Neural crest cell (in vitro differentiated cells): ENCODE measurements at places on chromosomes 1 and 21. TPM values are rescaled to one million over a fixed set of nuclear protein-coding genes. Genes with fewer than 3 reads are reported as not detected.

PRR9 gene
- not detected in 2 replicates for total RNA-seq

SPRR5 gene
- total RNA-seq: not detected in 2 replicates

COA7 gene
- total RNA-seq: 35.0 and 38.9 TPM in 2 replicates

GCSAML gene
- not detected in 2 replicates for total RNA-seq

SIKE1 gene
- total RNA-seq: 65.0 and 65.7 TPM in 2 replicates

MMEL1 gene
- total RNA-seq: 0.51 and 0.84 TPM in 2 replicates

DNA sequence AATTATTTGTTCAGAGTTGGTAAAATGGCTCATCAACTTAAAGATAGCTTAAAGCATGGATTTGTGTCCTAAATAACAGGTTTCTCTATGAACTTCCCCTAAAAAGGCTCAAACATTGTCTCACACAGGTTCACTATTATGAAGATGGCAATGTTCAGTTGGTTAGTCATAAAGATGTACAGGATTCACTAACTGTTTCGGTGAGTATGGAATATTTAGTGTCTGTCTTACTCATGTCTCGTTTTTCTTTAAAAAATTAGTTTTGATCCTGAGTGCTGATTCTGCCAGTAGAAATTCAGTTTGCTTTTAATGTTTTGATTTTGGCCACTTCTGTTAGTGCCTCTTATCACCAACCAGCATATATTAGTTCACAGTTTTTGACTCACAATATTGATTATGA is 7.5 kb upstream of the MOV10 start:
- no peak overlapping the region for H3K27ac ChIP-seq
- peaks cover 16% of the 10 kb centered on the region for H3K36me3 ChIP-seq
- H3K27me3 ChIP-seq: no peaks in the 10 kb centered on the region
- no peak overlapping the region for H3K4me3 ChIP-seq
- H3K4me1 ChIP-seq: no peaks in the 10 kb centered on the region

GRCh38 chr1:94284476-94284875 is 47.1 kb upstream of the ARHGAP29 start:
- H3K4me3 ChIP-seq: no peak overlapping the region
- H3K4me1 ChIP-seq: no peaks in the 10 kb centered on the region
- peaks cover 10% of the 10 kb centered on the region for H3K27me3 ChIP-seq
- DNase-seq: no peak

- H3K4me1 ChIP-seq: peaks cover 16% of the 10 kb centered on the region
- DNase-seq: no peak
- H3K36me3 ChIP-seq: no peaks in the 10 kb centered on the region
- H3K27ac ChIP-seq: peak overlapping the region; percentile 38
Measured at GRCh38 chr1:247468481-247469140, 10.7 kb upstream of the OR2B11 start.

DNA sequence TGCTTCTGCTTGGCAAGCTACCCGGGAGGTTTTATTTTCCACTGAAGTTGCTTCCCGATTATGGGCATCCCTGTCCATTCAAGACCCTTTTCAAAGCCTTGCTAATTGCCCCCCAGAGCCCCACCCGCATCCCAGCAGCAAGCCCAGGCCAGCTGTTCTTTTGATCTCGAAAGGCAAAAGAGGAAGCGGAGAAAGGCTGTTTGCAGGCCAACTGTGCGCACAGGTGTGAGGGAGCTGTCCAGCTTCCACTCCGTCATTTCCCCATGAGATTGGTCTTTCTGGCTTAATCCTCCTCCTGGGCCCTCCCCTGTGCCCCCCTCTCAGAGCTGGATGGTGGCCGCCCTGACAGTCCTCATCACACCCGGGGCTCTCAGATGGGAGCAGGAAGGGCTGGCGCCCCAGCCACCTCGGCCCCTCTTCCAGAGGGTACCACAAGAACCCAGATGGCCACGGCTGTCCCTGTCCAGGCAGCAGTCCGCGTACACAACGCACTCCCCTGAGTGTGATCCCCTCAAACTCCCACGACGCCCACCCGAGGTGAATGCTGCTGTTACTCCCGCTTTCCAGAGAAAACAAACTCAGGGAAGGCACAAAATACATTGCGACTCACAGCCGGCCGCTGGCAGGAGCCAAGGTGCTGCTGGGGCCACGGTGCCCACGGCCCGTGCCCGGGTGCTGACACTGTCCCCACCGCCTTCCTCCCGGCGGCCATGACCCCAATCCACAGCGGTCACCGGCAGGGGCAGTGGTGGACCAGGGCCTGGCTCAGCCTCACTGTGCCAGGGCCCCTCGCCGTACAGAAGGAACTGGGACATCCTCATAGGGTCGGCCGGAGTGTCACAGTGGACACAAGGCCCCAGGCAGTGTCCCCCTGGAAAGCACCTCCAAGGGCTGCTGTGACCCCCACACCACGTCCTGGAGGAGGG is 121.9 kb downstream of the CRYAA start:
- no peak overlapping the region for H3K27ac ChIP-seq
- no peak overlapping the region for H3K4me3 ChIP-seq
- DNase-seq: no peak
- no peaks in the 10 kb centered on the region for H3K27me3 ChIP-seq

DNA sequence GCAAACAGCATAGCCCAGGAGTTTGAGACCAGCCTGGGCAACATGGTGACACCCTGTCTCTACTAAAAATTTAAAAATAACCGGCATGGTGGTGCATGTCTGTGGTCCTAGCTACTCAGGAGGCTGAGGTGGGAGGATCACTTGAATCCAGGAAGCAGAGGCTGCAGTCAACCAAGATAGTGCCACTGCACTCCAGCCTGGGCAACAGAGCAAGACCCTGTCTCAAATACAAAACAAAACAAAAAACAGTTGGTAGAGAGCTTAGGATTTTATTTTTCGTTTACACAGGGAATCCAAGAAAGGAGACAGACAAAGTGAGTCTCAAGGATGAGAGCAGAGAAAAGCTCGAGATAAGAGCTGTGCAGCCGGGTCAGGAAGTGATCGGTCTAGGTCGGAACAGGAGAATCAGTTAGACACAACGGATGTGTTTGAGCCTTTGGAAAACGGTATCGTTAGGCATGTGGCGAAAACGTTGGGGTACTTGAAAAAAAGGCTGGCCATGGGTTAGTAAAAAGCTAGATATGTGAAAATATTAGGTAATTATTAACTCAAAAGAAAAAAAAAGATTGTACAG is 1.7 kb upstream of the MIB2 start:
- H3K4me3 ChIP-seq: peak overlapping the region; percentile 98
- no peaks in the 10 kb centered on the region for H3K27me3 ChIP-seq
- peaks cover 29% of the 10 kb centered on the region for H3K4me1 ChIP-seq
- DNase-seq: no peak
- no peak overlapping the region for H3K27ac ChIP-seq

GRCh38 chr1:154796303-154796892 is 73.7 kb downstream of the KCNN3 start:
- H3K27ac ChIP-seq: no peak overlapping the region
- H3K36me3 ChIP-seq: no peaks in the 10 kb centered on the region
- DNase-seq: no peak
- H3K4me3 ChIP-seq: no peak overlapping the region

- H3K36me3 ChIP-seq: peaks cover 6% of the 10 kb centered on the region
- H3K27me3 ChIP-seq: no peaks in the 10 kb centered on the region
- no peak overlapping the region for H3K27ac ChIP-seq
- peaks cover 45% of the 10 kb centered on the region for H3K4me1 ChIP-seq
Measured at GRCh38 chr1:95017775-95018174, 55.0 kb downstream of the ALG14 start.

DNA sequence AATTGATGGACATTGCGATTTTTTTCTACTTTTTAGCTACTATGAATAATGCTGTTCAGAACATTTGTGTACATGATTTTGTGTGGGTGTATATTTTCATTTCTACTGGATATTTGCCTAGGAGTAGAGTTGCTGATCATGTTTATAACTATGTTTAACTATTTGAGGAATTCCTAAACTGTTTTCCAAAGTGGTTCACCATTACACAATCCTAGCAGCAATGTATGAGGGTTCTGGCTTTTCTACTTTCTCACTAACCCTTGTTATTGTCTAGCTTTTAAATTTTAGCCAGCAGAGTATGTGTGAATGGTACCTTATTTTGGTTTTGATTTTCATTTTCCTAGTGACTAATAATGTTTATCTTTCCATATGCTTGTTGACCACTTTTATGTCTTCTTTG is 86.2 kb downstream of the ATG4C start:
- no peak overlapping the region for H3K4me3 ChIP-seq
- H3K36me3 ChIP-seq: no peaks in the 10 kb centered on the region
- H3K27me3 ChIP-seq: no peaks in the 10 kb centered on the region
- H3K4me1 ChIP-seq: peaks cover 5% of the 10 kb centered on the region
- H3K27ac ChIP-seq: no peak overlapping the region
- DNase-seq: no peak

GRCh38 chr1:21537511-21537931 is 28.3 kb downstream of the ALPL start:
- peaks cover 5% of the 10 kb centered on the region for H3K4me1 ChIP-seq
- H3K27ac ChIP-seq: no peak overlapping the region
- no peak for DNase-seq
